ENCODE measurements at places on chromosomes 7 and 10.

DNA sequence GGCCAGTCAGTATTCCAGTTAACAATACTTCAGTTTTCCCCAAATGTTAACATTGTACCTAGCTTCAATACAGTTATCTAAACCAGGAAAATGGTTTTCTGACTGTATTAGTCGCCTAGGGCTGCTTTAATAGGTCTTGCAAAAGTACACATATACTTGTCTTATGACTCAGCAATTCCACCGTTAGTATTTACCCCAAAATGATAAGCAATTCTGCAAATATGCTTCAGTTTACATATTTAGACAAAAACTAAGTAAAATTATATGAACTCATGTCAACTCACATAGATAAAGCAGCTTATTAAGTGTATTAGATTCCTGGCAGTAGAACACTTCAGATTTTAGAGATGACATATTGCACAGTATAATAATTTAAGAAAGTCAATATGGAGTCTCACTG lies 363.3 kb downstream of the ARL4A start:
- no peak for DNase-seq

DNA sequence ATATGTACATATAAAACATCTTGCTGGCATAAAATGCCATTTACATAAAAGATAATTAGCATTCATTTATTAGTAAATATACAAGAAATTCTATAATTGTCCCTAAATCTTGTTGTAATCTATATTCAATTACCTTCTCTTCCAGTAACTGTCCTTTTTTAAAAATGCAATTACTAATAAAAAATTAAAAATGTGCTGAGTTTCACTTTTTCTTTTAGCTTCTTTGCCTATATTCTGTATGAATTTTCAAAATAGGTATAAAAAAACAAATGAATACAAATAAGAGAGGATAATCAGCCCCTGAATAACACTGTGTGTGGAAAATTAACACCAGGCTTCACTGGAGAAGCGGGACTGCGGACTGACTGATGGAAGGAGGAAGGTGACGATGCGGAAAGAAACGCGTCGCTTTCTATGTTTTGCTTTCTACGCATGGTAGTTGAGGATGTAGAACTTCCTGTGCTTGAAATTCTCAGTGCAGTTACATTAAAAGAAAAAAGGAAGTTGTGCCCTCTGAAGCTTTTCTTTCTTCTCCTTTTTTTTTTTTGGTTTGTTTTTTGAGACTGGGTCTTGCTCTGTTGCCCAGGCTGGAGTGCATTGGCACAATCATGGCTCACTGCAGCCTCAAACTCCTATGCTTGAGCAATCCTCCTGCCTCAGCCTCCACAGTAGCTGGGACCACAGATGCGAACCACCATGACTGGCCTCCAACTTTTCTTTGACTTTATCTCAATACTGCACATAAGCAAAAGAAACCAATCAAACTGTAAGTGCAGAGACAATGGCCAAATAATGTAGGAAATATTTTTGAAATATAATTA lies 7.4 kb upstream of the ZMYND11 start:
- DNase-seq = no peak

GRCh38 chr10:49117376-49118070 lies 2.2 kb upstream of the VSTM4 start:
- no peak for DNase-seq

DNA sequence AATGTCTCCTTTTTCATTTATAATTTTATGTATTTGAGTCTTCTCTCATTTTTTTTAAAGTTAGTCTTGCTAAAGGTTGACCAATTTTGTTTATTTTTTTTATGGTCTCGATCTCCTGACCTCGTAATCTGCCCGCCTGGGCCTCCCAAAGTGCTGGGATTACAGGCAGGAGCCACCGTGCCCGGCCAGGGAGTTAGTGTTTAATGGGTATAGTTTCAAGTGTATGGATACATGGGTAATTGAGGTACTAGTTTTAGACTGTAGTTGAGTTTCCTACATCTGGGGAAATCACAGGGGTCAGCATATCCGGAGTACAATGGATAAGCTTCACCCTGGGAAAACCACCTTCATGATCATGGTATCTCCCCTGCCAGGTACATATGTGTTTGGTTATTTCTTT lies 267.3 kb upstream of the KCND2 start:
- no peak for DNase-seq

DNA sequence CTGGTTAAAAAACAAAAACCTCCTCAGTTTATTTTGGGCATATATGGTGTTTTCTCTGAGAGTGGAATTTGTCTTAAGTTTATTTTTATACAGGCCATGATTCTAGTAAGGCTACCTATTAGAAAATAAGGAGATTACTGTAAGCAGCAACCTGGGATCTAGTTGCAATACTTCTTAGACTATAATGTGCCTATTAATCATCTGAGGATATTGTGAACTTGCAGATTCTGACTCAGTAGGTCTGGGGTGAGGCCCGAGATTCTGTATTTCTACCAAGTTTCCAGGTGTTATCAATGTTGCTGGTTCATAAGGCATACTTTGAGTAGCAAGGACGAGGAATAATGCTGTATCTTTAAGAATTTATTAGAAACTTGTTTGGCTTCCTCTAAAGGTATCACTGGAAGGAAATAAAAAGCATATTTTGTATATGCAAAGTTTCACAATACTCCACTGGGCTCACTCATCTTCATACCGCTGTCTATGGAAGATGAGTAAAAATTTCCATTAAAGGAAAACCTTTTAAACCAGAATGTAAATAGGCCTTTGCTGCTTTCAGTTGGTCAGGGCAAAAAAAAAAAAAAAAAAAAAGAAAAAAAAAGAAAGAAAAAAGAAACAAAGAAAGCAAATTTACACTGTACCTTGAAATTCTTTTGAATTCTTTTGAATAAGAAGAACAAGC lies 105.8 kb downstream of the BMPER start:
- DNase-seq = no peak

GRCh38 chr10:54402576-54402975 lies 398.5 kb downstream of the PCDH15 start:
- no peak for DNase-seq

- peak; percentile 21 for DNase-seq
These were observed 32.0 kb downstream of the SRRM3 start for GRCh38 chr7:76233538-76234281.

DNA sequence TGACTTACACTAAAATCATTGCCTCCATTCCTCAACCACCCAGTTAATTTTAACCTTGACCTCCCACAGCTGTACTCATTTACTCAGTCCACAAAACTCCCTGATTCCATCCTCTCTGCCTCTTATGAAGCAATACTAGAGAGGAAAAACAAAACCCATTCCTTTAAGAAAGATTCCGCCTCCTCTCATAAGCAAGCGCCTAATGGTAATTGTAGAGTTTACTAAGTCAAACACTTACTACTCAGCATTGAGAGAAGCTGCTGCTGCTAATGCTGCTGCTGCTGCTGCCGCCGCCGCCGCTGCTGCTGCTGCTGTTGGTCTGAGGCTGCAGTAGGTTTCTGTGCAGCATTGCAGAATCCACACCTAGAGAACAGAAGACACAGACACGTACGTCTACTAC lies 2.1 kb upstream of the ADD3 start:
- DNase-seq = peak; percentile 73

DNA sequence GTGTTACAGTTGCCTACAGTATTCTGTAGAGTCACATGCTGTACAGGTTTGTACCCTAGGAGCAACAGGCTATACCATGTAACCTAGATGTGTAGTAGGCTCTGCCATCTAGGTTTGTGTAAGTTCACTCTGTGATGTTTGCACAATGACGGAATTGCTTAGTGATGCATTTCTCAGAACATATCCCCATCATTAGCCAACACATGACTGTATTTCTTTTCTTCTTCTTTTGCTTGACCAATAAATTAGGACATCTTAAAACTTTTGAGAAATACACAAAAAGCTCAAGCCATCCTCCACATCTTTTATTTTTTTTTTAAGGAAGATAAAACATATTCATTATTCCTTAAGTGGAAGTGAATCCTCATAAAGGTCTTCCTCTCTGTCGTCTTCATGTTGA lies 5.4 kb upstream of the PFKFB3 start:
- DNase-seq = no peak

DNA sequence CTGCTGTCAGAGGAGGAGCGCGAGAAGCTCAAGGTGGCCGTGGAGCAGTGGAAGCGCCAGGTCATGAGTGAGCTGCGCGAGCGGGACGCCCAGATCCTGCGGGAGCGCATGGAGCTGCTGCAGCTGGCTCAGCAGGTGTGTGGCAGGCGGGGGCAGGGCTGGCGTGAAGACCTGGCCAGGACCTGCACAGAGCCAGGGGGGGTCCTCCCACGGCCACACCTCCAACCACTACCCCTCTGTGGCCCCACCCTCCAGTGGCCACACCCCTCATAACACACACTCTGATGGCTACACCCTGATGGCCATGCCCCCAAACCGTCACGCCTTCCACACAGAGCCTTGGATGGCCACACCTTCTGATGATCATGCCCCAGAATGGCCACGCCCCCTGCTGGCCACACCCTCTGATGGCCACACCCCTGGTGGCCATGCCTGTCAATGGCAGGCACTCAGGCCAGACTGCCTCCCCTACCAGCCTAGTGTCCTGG lies 23.4 kb upstream of the DPYSL4 start:
- DNase-seq = no peak

DNA sequence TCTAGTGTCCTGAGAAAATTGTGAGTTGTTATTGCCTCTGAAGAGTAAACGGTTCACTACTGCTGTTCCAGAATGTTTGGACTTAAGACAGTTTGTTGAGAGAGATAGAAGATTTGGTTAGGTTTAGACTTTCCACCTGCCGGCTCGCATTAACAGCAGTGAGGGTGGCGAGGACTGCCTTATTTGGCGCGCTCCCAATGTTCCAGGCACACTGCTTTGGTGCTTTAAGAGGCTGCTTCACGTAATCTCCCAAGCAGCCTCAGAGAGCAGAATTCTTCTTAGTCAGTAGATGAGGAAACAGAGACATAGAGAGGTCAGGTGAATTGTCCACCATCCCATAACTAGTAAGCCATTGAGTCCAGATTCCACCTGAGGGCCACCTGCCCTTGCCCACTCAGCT lies 41.1 kb downstream of the GLRX3 start:
- DNase-seq = no peak

DNA sequence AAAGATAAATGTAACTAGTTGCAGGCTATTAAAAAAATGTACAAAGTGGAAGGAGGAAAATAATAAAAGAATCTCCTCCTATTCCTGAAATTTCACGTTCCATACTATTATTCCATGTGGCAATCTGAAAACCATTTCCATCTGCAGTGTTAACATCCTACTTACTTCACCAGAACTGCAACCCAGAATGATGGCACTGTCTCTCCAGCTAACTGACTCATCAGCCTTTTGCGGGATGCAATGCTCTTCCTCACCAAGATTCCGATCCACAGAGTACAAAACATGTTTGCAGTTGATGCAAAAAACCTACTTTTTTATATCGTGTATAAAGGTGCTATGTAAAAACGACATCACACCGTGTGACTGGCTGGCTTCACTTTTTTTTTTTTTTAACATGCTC lies 50.8 kb downstream of the ESYT2 start:
- DNase-seq = no peak

- DNase-seq = no peak
These were observed 14.8 kb downstream of the YKT6 start for GRCh38 chr7:44215531-44215930.

DNA sequence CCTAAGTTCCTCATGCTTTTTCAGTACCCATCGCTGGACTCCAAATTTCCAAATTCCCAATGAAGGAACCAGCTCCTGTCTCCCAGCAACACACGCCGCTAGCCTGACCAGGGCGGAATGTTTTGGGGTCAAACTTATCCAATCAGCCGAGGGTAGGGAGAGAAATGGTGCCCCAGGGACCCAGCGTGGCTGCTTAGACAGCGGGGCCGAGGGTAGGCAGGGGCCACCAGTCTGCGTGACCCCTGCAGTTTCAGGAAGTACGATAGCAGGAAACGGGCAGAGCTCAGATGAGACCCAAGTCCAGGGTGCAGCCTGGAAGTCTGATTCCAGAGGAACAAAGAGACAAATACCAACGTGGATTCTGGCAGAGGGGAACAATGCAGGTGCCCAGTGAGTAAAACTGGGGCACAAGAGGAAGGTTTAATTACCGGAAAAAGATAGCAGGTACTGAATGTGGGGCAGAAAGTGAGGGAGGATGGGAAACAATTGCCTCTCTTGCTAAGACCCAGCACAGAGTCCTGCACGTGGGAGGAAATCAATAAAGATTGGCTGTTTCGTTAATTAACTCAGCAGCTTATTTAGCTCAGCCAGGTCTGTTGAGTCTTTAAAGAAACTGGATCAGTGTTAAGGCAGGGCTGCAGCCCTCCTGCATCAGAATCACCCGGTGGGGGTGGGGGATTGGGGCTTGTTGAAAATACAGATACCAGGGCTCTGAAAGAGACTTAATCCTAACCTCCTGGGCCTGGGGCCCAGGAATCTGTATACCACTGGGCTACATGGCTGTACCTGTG lies 50.4 kb upstream of the NFE2L3 start:
- no peak for DNase-seq

DNA sequence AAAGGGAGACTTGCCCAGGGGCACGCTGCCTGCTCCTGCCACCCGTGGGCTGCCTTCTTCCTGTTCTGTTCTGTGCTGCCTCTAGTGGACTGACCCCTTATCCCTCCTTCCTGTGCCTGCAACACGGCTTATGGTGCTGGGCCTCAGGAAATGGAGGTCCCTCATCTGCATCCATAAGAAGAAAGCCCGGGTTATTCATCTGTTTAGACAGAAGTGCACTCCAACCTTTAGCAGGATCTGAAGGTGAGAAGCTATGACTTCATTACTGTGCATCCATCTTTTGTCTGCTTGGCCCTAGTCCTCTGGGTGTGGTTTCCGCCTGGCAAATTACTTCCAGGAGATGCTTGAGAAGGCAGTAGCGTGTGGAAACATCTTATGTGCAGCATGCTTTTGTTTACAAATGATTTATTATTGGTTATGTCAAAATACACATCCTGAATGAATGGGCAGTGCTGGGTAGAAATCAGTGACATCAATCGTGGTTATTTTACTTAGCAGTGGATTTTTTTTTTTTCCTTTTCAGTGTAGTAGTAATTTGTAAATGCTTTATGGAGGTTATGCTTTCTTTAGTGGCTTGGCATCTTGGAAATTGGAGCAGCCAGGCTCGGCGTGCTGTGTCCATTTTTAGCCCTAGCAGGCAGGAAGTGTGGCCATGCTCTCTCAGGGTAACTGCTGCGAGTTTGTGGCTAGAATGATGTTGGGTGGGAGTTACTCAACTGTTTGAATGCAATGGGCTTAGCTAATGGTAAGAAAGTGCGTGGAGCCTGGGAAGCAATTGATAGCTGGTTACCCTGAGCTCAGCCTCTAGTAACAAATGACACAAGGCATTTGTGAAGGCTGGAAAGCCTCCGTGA lies 12.7 kb downstream of the PTPRE start:
- DNase-seq = peak; percentile 65
